Hypothalamus (tissue), 51 donors: ENCODE measurements at places on chromosomes 16 and 17.

GRCh38 chr17:67377488-67378453 lies 690 bp downstream of the PITPNC1 start:
- peak; percentile 60 for DNase-seq

GRCh38 chr17:74604200-74604599 lies 12.1 kb upstream of the CD300LD start:
- no peak for DNase-seq

GRCh38 chr16:65702707-65703402 lies 581.0 kb upstream of the CDH11 start:
- DNase-seq: no peak

- no peak for DNase-seq
Measured at GRCh38 chr16:85195900-85196772, 83.9 kb upstream of the CIBAR2 start.

DNA sequence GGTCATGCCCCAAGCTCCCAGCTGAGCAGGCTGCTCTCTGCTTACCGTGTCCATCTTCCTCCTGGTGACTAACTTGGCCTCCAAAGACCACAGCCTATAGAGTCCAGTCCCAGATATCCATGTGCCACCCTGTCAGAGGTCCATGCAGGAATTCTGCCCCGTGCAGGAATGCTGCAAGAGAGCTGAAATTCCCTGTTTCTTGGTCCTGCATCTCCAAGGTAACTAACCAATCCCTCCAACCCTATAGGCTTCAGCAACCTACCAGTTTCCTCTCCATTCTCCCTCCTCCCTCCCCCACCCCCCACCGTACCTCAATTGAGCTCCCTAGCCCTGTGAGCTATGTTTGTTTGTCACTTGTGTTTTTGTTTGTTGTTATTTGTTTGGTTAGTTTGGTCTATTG lies 9.6 kb upstream of the MKS1 start:
- no peak for DNase-seq

DNA sequence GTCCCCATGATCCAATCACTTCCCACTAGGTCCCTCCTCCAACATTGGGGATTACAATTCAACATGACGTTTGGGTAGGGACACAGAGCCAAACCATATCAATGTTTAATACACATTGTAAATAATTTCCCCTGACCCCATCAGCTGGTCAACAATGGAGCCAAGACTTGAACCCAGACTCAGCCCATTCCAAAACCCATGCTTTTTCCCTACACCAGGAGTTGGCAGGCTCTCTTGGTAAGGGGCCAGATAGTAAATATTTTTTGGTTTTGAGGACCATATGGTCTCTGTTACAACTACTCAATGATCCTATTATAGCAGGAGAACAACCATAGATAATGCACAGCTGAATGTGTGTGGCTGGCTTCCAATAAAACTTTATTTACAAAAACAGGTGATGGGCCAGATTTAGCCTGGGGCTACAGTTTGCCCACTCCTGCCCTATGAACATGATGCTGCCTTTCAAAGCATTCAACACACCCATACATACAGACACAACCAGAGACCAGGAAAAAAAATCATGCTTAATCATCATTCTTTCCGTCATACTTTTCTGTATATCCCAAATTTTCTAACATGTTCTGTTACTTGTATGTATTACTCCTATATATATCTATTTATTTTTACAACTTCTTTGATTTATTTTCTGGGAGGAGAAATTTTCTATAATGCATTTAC lies 22.1 kb upstream of the MSI2 start:
- DNase-seq: no peak

- no peak for DNase-seq
Measured at GRCh38 chr16:70604407-70605282, 41.7 kb upstream of the IL34 start.

DNA sequence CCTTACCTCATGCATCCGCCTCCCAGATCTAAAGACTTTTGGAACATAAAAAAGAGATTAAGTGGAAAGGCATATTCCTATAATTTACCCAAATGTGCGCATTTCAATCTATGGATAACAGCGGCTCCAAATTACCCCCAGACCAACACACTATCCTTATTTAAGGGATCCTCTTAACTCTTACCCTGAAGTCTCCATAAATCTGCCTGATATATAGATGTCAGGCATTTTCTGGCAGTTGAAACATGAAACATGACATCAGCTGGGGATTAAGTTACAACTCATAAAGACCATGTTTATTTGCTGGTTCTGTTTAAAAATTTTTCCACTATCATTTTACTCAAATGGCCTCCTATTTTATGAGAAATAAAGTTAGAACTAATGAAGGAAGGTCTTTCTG lies 478.5 kb upstream of the SALL1 start:
- no peak for DNase-seq

DNA sequence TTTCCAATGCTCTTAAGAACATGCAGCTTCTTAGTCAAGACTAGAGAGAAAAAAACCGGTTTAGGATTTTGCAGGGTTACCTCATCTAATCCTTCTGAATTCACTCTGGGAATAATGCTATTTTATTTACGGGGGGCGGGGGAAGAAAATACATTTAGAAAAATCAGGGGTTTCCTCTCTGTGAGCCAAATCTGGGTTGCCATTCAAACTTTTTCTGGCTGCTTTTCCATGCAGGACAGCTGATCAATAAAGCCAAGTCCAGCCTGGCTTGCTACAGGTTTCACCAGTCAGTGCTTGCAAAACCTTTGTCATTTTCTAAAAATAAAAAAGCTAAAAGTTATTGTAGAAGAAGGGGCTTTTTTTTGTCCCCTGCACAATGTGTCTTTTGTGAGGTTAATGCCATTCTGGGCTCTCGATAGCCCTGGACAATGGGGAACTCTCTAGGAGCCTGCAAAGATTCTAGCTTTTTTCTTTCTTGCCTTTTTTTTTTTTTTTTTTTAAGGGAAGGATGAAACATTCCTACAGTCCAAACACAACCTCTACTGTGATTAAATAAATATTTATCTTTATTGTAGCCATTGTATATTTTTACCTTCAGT lies 13.1 kb upstream of the ZFHX3 start:
- no peak for DNase-seq

DNA sequence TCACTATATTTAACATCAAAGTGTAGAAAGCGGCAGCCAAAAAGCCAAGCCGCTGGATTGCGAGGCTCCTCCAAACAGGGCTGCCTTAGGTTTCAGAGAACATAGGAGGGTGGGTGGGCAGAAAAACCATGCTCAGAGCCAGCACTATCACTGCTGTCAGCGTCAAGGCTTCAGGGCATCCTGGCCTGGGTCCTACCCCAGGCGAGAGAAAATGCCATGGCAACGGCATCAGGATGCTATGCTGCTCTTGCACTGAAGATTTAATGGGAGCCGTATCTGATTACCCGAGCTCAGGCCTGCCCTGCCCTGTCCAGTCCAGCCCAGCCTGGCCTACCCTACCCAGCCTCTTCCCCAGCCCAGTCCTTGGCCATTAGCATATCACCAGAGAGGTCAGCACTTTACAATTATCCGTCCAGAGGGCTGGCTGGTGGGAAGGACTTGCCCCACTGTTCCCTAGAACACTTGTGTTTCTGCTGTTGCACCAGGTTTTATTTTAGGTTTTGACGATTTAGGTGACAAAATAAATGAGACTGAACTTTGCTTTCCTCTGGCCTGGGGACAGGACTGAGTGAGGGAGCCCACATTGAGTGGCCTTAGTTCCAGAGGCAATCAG lies 61.1 kb downstream of the TOM1L2 start:
- DNase-seq: no peak
